ENCODE measurements at places on chromosomes 13 and 19. TPM values are rescaled to one million over a fixed set of nuclear protein-coding genes. Genes with fewer than 3 reads are reported as not detected.
A peak's percentile ranks its signal among the peaks of the same experiment; 100 is the strongest.

The SYNGR4 gene
- total RNA-seq, result not detected

The RNF113B gene
- total RNA-seq, result not detected

The COL4A1 gene
- 14.6 TPM for total RNA-seq

DNA sequence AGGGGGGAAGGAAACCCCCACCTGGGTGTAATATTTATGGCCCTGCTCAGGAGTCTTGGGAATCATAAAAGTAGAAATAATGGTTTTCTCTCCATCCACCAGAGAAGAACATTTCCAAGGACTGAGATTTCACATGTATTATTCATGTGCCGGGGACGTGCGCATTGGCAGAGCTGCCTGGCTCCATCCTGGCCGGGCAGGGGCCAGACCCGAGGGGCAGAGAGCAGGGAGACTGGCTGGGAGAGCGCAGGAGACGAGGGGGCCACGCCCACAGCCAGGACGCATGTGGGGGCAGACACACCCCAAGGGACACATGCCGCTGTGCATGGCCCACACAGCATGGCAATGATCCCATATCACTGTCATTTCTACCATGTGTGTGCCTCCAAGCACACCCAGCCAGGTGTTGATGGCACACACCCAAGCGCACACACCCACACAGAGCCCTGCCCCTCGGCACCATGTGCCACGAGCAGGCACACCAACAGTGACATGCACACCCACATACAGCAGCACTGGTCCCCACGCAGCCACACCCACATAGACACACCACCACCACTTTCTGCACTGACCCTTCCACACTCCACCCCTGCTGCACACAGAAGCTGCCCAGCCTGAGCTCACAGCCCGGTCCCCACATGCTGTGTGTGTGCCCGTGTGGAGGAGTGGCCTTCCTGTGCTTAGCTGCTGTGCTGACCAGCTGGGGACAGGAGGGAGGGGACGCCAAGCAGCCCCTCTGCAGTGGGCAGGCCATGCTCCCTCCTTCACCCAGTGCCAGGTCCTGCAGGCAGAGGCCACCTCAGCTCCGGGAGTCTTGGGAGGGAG is 39.3 kb downstream of the CEBPG start:
- no peak overlapping the region for H3K4me3 ChIP-seq
- no peaks in the 10 kb centered on the region for H3K36me3 ChIP-seq
- peaks cover 10% of the 10 kb centered on the region for H3K27me3 ChIP-seq
- DNase-seq, result no peak

- peaks cover 30% of the 10 kb centered on the region for H3K4me1 ChIP-seq
- peak overlapping the region; percentile 70 for H3K27ac ChIP-seq
- peak overlapping the region; percentile 77 for H3K4me3 ChIP-seq
- H3K36me3 ChIP-seq, result no peaks in the 10 kb centered on the region
- peak; percentile 64 for DNase-seq
These were observed 1.9 kb upstream of the ZNF580 start for GRCh38 chr19:55638864-55639359.

GRCh38 chr13:18978447-18978846 is 203.2 kb downstream of the TUBA3C start:
- peaks cover 15% of the 10 kb centered on the region for H3K36me3 ChIP-seq
- H3K27me3 ChIP-seq, result no peaks in the 10 kb centered on the region
- H3K4me1 ChIP-seq, result no peaks in the 10 kb centered on the region
- no peak for DNase-seq

DNA sequence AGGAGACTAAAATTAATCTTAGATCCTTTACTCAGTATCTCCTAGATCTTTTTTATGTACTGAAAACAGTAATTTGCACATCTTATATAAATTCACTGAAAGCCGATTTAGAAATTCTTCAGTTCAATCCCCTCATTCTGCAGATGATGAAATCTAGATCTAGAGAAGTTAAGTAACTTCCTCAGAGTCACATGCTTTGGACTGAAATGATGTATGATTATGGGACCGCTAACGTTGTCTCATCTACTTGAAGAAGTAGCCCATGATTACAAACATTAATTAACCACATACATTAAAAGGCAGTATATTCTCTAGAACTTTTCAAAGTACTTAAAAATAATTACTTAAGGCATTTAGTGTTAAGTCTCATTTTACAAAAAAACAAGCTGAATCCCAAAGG is 37.8 kb downstream of the ELF1 start:
- no peaks in the 10 kb centered on the region for H3K36me3 ChIP-seq
- H3K4me1 ChIP-seq, result no peaks in the 10 kb centered on the region
- no peak for DNase-seq
- H3K4me3 ChIP-seq, result no peak overlapping the region
- H3K27me3 ChIP-seq, result no peaks in the 10 kb centered on the region

DNA sequence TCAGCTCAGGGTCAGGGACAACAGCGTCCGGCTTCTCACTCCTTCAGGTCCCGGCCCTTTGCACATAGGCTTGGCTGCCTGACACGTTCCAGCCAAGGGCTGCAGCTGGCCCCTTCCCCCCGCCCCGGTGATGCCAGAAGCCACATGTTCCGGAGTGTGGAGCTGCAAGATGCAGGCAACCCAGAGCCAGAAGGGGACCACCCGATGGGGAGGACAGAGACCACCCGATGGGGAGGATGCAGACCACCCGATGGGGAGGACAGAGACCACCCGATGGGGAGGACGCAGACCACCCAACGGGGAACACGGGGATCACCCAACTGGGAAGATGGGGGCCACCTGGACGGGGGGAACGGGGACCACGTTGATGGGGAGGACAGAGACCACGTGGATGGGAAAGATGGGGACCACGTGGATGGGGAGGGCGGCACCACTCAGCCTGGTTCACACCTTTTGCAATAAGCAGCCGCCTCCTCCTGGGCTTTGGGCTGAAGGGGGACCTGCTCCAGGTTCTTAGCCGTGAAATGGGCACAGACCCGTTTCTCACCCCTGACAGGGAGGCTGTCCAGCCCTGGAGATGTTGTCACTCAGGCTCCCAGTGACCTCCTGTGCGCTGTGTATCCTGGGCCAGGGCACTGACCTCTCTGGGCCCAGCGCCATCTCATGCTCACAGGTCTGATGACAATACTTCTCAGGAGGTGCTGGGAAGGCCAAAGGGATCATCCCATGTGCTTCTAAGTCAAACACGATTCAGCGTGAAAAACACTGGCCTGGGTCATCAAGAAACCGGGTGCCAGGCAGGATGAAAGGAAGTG is 34.5 kb downstream of the C13orf46 start:
- no peak for DNase-seq
- peaks cover 8% of the 10 kb centered on the region for H3K27me3 ChIP-seq
- H3K4me3 ChIP-seq, result no peak overlapping the region
- H3K27ac ChIP-seq, result no peak overlapping the region
- peaks cover 16% of the 10 kb centered on the region for H3K4me1 ChIP-seq

DNA sequence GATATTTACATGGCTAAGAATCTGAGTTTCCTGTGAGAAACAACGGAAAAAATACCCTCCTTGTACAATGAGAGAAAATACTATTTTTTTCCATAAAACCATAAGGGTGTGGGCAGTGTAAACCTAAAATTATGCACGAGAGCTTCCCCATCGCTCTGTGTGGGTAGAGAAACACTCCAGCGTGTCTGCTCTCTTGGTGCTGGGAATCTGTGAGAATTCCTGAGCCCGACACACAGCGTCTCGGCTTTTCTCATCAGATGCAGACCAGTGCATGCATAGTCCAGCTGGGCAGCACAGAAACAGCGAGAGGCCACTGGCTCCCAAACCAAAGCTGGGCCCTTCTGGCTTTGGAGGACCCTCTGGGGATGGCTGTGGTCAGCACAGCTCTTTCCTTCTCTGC is 12.0 kb downstream of the PLPP2 start:
- peak overlapping the region; percentile 3 for H3K4me3 ChIP-seq
- H3K27ac ChIP-seq, result no peak overlapping the region
- DNase-seq, result no peak
- H3K27me3 ChIP-seq, result peaks cover 2% of the 10 kb centered on the region
- peaks cover 5% of the 10 kb centered on the region for H3K4me1 ChIP-seq

DNA sequence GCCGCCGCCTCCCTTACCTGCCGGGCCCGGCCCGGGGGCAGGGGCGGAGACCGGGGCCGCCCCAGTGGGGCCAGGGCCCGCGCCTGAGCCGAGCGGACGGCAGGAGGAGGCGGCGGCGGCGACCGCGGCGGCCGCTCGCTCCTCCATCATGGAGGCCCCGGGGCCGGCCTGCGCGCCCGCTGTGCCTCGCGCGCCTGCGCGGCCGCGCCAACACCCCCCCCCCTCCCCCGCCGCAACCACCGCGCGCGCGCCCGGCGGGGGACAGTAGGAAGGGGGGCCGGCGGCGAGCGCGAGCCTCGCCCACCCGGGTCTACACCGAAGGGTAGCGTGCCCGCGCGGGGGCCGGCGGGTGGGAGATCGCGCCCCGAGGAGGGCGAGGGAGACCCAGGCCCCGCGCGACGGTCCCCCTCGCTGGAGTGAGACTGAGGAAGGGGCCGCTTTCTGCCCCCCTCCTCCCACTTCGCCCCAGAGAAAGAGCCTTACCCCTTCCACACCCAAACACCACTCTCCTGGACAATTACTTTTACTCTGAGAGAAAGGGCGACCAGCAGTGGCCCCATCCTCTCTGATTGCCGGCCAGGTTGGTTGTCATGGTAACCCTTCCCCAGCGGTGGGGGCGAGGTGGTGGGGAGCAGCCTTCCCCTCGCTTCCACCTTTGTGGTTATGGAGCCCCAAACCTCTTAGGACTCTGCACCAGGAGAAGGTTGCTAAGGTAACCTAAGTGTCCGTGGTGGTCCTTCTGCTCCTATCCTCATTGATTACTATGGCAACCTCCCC is at the start of gene STRN4:
Gene STRN4, minus strand, starts transcription at position 170 of the 777 bp plus-strand sequence. Its CDS starts 20 bp downstream, at position 150.
- H3K27ac ChIP-seq, result peak within 1 kb of the TSS; percentile 84
- peaks cover 7% of the 10 kb centered on the region for H3K27me3 ChIP-seq
- DNase-seq, result peak; percentile 60
- H3K4me1 ChIP-seq, result peaks cover 12% of the 10 kb centered on the region

- H3K36me3 ChIP-seq, result no peaks in the 10 kb centered on the region
- no peak overlapping the region for H3K27ac ChIP-seq
- DNase-seq, result no peak
- peaks cover 3% of the 10 kb centered on the region for H3K27me3 ChIP-seq
These were observed 130.3 kb upstream of the SERP2 start for GRCh38 chr13:44243198-44243857.

Data from glutamatergic neuron (in vitro differentiated cells).